ENCODE measurements at places on chromosomes 2 and 18.

GRCh38 chr2:173291412-173291811, 63.3 kb upstream of the CDCA7 start:
- DNase-seq = no peak

DNA sequence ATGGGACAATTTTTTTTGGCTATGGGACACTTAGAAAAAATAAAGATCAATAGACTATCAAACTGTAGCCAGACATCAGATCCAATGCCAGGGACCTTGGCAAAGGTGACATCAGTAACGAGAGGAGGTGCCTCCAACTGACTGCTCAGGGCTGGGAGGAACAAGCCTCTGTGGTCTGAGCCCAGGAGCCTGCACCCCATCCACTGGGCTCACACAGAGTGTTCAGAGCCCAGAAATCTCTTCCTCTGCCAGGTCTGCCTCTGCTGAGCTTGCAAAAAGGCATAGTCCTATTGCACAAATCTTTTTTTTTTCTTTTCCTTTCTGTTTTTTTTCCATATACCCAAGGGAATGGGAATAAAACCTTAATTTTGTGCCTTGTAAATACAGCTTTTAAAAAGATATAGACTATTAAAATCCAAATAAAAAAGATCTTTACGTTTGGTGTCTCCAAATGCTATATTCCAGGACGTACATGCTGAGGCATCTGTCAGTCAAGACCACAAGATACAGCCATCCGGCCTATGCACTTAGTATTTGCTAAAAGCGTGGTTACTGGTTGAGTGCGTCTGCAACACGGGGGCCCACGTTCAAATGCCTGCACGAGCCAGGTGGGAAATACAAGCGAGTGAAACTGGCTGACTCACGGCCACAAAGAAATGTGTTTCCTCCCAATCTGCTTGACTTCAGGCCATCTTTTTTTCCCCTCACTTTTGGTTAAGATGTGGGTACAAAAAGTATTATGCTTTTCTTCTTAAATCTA, 7.8 kb upstream of the ARHGAP25 start:
- DNase-seq = no peak

DNA sequence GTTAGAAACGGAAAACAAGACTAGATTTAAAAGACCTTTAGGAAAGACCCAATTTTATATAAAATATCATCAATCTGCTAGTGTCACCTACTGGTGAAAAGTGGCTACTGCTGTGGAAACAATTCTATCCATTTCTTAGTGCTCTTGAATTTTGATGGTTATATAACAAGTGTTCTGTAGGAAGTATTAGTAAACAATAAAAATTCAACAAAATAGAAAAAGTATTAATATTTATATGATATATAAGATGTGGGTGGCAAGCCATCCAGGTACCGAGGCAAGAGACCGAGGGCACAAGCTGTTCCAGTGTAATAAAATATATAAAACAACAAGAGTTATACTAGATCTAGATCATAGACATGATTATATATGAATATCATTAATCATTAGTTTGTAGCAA, 6.2 kb upstream of the TMEM87B start:
- peak; percentile 22 for DNase-seq

- DNase-seq = no peak
Measured at GRCh38 chr2:230908092-230908594, 16.9 kb downstream of the GPR55 start.

DNA sequence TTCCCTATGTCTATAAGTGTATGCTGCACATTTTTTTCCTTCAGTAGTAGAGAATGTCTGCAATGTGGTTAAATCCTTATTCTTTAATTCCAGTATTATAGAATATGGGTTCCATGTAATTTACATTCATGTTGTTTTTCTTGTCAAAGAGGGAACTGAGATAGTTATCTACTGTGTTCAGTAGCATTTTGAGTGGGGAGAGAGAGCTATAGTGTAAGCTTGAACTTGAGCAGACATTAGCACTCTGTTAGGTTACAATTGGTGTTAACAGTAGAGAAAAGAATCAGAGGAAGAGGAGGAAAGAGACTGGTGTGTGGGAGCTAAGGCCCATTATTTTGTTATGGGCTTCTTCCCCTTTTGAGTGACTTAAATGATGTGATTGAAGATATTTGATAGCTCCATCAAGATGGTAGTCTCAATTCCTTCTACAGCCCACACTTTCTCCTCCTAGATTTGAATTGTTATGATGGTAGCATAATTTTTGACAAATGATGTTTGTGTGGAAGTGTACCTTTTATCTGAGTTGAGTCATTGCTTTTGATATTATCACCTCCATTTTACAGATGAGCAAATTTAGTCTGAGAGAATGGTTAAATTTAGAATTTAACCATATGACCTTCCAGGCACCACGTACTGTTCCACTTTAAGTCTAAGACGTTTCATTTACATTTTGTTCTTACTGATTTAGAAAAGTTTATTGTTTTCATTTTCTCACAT, 71.3 kb downstream of the FMNL2 start:
- DNase-seq = no peak

GRCh38 chr2:10385501-10385900, 62.6 kb downstream of the ODC1 start:
- DNase-seq = no peak

DNA sequence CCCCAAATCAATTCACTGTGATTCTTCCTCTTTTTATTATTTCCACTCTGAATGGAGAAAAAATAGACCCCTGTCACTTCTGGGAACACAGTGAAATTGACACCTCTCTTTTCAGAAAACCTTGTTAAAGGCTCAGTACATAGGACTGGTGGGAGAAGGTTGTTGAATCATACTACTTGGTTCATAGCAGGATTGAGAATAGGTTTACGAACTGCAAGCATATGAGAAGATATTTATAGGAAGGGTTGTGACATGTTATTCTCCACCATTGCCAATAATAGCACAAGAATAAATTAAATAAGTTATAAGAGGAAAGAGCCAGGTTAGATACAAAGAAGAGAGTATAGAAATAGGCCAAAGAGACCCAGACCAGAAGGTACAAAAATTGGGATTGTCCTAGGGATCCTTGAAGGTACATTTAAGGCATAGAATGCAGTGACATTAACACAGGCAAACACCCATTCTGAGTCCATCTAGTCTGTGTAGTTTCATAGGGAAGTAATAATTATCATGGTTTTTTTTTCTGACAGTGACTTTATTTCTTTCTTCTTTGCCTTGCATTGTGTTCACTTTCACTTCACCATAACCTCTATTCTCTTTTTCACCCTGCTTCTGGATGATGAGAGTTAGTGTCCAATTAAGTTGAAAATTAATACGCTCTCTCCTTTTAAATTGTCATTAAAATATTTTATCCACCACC, 21.8 kb upstream of the SERPINE2 start:
- no peak for DNase-seq

DNA sequence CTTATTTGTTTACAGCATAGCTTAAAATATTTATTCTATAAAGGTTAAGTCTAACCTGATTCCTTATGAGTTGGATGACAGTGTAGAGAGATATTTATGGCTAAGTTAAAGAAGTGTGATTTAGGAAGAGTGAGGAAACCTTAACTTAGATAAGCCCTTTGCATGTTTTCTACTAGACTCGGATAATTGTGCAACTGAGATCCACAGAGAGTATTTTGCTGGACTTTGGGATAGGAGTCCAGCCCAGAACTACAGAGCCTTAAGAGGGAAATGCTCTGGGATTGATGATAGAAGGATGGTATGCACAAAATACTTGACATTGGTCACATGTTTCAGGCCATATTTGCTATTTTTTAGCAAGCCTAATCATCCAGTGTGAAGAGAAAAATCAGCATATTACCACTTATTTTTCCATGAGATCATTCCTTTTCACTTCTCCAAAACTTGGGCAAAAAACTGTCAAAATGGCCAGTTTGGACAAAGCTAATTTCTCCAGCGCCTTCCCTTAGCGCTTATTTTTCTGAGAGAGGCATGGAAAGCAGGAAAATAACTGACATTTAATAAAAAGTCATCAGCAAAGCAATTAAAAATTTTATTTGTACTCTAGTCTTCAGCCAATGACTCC, 3.1 kb downstream of the CD28 start:
- DNase-seq = no peak

GRCh38 chr2:68766376-68766845, 31.8 kb downstream of the ARHGAP25 start:
- DNase-seq = peak; percentile 90

GRCh38 chr2:84078471-84078870, 380.6 kb downstream of the SUCLG1 start:
- DNase-seq = no peak

DNA sequence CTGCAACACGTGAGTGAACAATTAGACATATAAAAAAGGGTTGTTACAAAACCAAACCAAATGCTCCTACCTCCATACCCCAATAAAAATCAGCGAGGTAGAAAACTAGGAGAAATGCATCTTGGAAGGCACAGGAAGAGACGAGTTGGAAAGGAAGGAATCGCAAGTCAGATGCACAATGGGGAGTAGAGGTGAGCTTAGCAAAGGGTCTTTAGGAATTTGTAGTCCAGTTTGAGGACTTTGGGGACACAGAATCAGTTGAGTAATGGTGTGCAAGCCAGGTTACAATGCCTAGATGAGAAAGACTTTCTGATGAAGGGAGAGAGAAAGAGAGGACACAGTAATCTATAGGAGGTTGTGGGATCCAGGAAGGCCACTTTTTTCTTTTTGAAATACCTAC, 35.7 kb downstream of the XRCC5 start:
- DNase-seq = no peak

DNA sequence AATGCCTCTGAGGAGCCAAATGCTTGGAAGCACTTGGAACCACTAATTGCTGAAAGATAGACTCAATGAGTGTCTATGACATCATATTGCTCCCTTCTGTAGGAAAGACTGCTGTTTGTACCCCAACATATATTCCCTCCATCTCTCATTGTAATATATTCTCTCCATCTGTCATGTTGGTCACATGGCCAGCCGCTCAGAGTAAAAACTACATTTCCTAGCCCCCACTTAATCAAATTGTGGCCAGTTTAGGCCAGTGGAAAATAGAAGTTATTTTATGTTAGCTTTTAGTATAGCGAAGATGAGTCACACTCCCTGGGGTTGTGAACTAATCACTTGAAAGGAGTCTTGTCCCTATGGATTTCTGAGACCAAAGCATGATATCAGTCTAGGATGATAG, 160.2 kb downstream of the HNMT start:
- DNase-seq = no peak

GRCh38 chr2:113127646-113128570, 510 bp downstream of the IL1RN start:
- DNase-seq = no peak

GRCh38 chr2:207311316-207312005, 145.7 kb upstream of the KLF7 start:
- DNase-seq = peak; percentile 58

Data from NCI-H226 (cell line).